ENCODE measurements at places on chromosomes 4 and X.

DNA sequence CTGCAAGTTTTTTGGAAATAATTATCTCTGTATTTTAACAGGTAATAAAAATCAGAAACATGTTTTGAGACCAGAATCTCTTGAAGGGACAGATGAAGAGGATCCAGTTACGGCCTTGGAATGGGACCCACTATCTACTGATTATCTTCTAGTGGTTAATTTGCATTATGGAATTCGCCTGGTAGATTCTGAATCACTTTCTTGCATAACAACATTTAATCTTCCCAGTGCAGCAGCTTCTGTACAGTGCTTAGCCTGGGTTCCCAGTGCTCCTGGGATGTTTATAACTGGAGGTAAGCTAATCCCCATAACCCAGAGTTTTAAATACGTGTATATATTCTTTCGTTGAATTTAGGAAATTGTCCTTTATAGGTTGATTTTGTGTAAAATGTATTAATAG, 59.4 kb downstream of the WDR17 start:
- no peak for DNase-seq

- DNase-seq = no peak
These were observed 611.3 kb upstream of the CPXCR1 start for GRCh38 chrX:88135735-88136134.

- DNase-seq = no peak
These were observed 201.6 kb downstream of the CAMK2D start for GRCh38 chr4:113559947-113560346.

DNA sequence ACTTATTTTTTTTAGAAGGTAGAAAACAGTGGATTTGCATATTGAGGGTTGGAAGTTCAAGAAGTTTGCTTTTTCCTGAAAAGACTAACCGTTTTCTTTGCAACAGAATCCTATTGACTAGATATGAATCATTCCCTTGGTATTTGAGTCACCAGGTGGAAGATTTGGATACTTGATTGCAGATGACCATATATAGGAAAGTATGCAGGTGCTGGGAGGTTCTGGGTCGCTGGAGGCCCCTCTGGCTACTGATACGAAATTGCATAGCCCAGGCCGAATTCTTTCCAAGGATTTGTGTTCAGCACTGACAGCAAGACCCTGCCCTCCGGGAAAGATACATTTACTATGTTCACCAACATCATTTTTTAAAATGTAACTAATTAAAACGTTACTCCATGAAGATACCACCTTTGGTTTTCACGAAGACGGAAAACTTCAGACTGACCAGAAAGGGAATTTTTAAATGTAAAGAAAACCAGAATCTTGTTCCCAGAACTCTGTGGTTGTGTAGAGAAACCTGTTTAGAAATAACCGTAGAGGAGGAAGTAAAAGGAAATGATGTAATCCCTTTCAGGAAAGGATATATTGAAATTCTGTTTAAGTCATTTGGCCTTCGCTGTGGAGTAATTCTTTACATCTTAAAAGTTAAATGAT, 946 bp downstream of the ANXA3 start:
- peak; percentile 11 for DNase-seq

- no peak for DNase-seq
These were observed 128.0 kb downstream of the CFAP299 start for GRCh38 chr4:80463509-80463908.

Data from stimulated activated CD4-positive, alpha-beta T cell treated with anti-CD3 and anti-CD28 coated beads, Interleukin-15, amount 100 ng/mL, for 24 hours (primary cell).